ENCODE measurements at places on chromosomes 2 and 18.

GRCh38 chr2:41543726-41544125 lies 504.1 kb upstream of the PKDCC start:
- no peak for DNase-seq

DNA sequence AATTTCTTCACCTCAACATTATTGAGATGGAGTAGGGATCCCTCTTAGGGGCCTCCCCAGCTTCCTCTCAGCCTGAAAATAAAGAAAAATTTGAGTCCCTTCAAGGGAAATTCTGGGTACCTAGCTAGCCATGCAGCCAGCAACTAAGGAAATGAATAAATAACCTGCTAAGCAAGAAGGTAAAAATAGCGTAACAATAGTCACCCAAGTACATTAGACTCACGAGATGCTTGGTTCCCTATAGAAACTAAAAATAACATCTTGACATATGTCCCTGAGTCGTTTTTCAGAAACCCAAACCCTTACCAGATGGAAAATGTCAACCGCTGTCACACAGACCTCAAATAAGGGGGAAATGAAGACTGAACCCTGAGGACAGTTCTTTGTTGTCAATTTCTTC lies 51.9 kb downstream of the CACNB4 start:
- no peak for DNase-seq

DNA sequence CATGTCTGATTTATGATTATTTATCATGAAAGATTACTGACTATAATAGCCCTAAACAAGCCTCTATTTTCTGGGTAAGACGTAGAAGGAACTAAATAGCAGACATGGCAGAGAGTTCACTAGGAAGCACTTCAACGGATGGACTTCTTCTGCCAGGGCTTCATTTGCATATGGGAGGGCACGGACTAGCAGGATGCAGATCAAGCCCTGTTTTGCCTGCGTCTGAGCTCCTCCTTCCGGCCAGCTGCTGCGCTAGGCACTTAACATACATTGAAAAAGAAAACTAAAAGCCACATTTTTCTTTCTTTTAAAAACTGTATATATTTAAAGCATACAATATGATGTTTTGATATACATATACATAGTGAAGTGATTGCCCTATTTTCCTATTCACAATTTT lies 340.0 kb upstream of the MEX3C start:
- no peak for DNase-seq

DNA sequence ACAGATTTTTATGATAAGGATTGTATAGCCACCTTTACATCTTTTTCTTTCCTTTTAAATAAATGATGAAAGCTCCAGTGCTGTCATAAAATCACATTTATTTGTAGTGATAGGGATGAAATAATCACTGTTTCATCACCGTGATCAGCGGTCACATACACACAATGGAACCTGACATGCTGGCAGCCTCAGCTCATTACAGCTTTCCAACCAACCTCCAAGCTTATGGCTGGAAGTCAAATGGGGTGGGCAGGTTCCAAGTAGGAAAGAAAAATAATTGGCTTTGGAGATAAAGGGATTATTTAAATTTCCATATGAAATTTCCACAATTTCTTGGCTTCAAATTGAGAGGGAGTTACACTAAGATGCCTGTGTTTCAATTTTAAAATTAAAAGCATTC lies 251.3 kb downstream of the PLCL1 start:
- no peak for DNase-seq

DNA sequence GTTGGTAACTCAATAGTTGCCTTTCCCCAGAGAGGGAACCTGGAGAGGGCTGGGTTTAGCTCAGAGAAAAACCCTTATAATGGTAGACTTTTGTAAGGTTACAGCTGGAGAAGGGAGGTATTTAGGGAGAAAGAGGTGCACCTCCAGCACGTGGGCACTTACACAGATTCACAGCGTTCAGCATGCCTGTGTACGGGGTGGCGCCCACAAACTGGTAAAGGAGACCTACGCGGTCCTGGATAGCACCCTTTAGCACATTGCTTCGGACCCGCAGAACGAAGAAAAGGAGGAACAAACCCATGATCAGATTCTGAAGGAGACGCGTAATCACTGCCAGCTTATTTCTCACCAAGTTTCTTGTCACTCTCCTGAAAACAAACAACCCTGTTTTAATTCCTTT lies 14.9 kb downstream of the ABCG5 start:
- no peak for DNase-seq

GRCh38 chr2:173940208-173941020 lies 24.8 kb downstream of the SP3 start:
- no peak for DNase-seq

GRCh38 chr18:37435996-37436395 lies 129.6 kb downstream of the CELF4 start:
- no peak for DNase-seq

DNA sequence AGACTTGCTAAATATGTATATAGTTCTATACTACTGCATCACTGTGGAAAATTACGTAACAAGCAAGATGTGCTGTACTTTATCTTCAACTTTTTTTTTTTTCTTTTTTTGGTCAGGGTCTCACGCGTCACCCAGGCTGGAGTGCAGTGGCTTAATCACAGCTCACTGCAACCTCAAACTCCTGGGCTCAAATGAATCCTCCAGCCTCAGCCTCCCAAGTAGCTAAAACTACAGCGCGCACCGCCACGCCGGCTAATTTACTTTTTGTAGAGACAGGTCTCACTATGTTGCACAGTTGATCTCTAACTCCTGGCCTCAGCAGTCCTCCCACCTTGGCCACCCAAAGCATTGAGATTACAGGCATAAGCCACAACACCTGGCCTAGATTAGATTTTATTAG lies 68.0 kb downstream of the COX7A2L start:
- DNase-seq: no peak

All from stimulated activated CD8-positive, alpha-beta memory T cell treated with anti-CD3 and anti-CD28 coated beads, Interleukin-4, amount 100 ng/mL, for 4 hours (primary cell).